Activated CD8-positive, alpha-beta memory T cell treated with anti-CD3 and anti-CD28 coated beads, Interleukin-2, amount 10 ng/mL, durations not matched to agents 7 days and 5 days (primary cell): ENCODE measurements at places on chromosomes 2 and 18. TPM values are rescaled to one million over a fixed set of nuclear protein-coding genes. Genes with fewer than 3 reads are reported as not detected.

Gene SLC4A5
- 2.6 TPM for total RNA-seq

DNA sequence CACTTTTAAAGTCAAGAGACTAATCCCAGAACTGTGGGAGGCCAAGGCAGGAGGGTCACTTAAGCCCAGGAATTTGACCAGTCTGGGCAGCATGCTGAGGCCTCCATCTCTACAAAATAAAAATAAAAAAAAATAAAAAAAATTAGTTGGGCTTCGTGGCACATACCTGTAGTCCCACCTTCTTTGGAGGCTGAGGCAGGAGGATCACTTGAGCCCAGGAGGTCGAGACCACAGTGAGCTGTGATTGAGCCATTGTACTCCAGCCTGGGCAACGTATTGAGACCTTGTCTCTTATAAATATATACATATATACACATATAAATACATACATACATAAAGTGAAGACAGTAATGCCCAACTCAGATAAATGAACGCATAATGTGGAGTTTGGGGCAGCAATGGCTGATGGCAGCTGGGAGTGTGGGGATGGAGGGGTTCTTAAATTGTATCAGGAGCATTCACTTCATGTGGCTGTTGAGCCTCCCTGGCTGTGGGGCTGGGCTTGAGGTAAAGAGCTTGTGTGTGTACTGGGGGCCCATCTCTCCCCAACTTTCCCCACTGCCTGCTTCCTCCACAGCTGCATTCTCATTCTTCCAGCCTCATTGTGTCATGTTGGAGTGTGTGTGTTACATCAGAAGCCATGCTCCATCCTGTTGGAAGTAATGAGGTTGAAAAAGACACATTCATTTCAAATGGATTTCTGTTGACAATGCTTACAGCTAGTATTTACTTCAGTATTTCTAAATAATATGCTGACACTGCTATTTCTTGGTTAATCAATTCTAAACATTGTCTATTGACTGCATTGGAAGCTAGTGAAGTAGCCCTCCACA, 96.5 kb upstream of the HS6ST1 start:
- peak; percentile 7 for DNase-seq

GRCh38 chr2:100703739-100704138, 116.2 kb upstream of the NPAS2 start:
- no peak for DNase-seq

DNA sequence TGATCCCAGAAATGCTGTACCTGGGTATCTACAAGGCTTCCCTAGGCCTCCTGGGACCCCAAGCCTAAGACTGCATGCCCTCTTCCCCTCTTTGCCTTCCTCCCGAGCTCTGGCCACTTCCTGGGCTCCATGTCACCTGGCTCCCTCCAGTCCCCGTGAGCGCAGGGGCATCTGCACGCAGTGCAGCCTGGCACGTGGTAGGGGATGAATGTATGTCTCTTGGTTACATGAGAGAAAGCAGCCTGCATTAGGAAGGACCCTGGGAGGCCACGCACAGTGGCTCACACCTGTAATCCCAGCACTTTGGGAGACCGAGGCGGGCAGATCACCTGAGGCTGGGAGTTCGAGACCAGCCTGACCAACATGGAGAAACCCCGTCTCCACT, 15.8 kb downstream of the PASK start:
- no peak for DNase-seq

- no peak for DNase-seq
Measured at GRCh38 chr2:49045083-49045482, 109.2 kb downstream of the FSHR start.

DNA sequence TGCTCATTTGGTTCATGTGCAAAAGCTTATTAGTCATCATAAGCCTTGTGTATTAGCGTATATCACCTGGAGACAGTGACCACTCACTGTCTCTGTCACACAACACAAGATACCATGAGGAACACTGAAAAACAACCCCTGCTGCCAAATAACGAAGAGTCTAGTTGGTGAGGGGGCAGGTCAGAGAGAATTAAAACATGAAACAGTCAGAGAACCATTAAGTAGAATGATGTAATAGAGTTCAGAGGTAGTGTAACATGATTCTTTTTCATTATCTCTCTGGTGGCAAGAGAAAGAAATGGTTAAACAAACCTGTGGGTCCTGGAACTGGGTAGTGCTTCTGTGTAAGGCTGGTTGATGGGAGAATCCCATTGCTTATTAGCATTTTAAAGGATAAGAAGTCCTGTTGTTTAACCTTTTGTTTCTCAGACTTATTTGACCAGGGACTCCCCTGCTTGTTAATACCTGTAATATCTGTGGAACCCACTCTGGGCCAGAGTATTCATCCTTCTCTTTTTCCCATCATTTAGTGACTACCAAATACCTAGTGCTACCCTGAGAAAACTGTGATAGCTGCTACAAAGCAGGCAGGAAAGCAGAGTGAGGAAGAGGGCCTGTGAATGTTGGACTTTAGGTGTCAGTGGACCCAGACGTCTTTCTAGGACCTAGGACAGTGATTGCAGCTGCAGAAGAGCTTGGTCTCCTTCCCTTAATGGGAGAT, 38.0 kb downstream of the PTRHD1 start:
- no peak for DNase-seq

- DNase-seq, result no peak
Measured at GRCh38 chr2:9099341-9099751, 95.9 kb upstream of the MBOAT2 start.
